ENCODE measurements at places on chromosomes 5 and 9.

- DNase-seq: no peak
These were observed 177.5 kb downstream of the AOPEP start for GRCh38 chr9:94903961-94904421.

GRCh38 chr5:116935561-116936162 lies 361.0 kb upstream of the SEMA6A start:
- DNase-seq: no peak

DNA sequence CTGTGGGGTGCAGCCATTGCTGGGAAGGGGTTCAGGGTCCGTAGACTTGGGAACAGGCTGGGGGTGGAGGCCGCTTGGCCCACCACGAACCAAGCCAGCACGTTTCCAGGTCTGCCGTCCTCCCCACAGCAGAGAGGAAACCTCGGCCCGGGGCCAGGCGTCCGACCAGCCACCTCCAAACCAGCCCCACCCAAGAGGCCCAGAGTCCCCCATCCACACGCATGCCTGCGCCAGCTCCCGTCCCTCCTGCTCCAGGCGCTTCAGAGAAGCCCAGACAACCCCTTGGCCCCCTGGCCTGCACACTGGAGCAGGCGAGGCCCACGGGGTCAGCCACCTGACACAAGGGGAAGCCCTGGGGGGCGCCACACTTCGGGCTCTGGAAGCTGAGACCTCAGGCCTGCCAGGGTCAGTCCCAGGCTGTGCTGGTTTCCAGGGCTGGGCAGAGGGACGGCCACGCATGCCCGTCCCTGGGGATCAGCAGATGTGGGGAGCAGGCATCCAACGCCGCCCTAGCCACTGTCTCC lies 6.3 kb downstream of the DNLZ start:
- no peak for DNase-seq

GRCh38 chr9:3793971-3794383 lies 268.2 kb upstream of the RFX3 start:
- DNase-seq: no peak
